ENCODE measurements at places on chromosomes 12 and 14.

GRCh38 chr12:11856971-11857370 is 207.5 kb downstream of the ETV6 start:
- no peak for DNase-seq

- no peak for DNase-seq
These were observed 22.1 kb downstream of the LRCOL1 start for GRCh38 chr12:132588319-132588718.

GRCh38 chr12:52350786-52351185 is 16.5 kb downstream of the KRT85 start:
- DNase-seq, result no peak

DNA sequence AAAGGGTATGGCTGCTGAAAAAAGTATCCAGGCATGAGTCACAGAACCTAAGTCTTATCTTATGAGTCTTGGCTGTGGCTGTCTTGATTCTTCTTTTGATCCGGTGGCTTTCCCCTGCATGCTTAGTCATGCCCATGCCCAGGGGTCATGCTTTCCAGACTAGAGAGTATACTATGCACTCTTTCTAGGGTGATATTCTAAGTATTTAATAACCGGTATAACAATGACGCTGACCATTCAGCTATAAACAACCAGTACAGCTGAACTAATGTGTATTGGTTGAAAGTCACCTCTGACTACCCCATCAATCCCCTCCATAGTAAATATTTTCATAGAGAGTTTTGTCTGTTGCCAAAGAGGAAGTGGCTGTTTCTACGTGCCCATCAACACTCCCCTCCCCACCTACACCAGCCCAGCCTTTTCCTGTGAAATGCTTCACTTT is 34.7 kb upstream of the NRXN3 start:
- no peak for DNase-seq

GRCh38 chr14:62143245-62143644 is 381.0 kb downstream of the SNAPC1 start:
- DNase-seq, result no peak

DNA sequence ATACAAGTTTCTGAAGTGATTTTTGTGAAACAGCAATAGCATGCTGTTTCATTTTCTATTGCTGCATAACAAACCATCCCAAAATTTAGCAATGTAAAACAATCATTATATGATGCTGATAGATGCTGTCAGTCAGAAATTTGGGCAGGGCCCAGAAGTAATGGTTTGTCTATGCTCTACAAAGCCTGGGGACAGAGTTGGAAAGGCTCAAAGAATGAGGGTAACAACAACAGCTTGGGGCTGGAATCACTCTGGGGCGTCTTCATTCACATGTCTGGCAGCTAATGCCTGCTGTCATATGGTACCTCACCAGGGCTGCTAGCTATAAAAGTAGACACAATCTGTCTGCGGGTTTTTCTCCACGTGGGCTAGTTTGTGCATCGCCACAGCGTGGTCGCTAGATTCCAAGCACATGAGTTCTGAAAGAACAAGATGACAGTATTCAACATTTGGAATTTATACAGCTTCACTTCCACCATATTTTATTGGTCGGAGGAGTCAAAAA is 176.5 kb downstream of the BMP4 start:
- DNase-seq, result no peak

DNA sequence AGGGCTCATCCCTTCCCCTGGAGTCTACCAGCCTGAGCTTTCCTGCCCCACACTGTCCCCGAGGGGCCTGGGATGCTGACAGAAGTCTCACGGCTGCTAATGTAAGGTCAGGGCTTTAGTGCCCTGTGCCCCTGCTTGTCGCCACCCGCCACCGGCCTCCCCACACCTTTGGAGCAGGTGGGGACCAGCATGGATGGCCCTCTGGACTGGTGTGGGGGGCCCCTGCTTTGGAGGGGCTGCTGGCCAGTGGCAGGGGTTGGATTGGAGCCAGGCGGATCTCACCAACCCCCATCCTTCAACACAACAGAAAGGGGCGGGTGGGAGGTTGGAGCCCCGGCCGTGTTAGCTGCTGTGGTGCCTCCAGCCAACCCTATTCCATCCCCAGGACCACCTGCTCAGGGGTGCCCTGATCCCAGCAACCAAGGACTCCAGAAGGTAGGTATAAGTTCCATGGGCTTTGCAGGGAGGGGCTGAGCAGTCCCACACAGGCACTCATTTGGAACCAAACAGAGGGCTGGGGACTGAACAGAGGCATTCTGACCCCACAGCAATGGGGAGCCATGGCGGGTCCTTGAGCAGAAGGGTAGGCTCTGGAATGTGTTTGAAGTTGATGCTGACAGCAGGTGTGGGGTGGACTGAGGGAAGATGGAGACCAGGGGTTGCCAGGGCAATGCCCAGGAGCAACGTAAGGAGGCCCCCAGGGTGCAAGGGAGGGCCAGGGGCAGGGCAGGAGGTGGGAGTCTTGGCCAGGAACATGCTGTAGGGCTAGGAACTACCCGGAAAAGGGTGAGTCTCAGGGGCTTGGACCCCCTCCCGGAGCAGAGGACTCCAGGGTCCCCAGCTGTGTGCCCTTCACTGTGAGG is 145.1 kb upstream of the C14orf180 start:
- peak; percentile 24 for DNase-seq

- DNase-seq, result no peak
These were observed 12.4 kb upstream of the SLC6A12 start for GRCh38 chr12:226401-226800.

- DNase-seq, result no peak
These were observed 311.3 kb upstream of the PRKD1 start for GRCh38 chr14:30238936-30239335.

DNA sequence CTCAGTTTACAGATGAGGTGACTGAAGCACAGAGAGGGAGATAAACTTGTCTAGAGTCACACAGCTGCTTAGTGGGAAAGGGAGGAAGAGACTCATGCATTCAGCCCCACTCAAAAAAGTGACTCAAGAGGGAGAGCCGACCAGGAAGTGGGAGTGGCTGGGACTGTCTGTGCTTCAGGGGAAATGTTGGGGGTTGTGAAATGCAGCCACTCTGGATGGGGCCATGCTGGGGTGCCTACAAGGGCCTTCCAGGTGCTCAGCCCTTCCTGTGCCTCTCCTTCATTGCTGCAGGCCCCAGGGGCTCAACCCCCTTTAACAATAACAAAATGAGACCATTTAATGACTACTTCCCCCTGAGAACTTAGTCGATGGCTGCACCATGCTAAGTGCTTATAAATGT is 41.8 kb downstream of the CACNA1C start:
- no peak for DNase-seq

- DNase-seq, result no peak
These were observed 62.0 kb upstream of the SYT1 start for GRCh38 chr12:78802593-78802992.

GRCh38 chr14:61489932-61490331 is 168.6 kb downstream of the PRKCH start:
- DNase-seq, result no peak
